ENCODE measurements at places on chromosomes 2 and 18.

DNA sequence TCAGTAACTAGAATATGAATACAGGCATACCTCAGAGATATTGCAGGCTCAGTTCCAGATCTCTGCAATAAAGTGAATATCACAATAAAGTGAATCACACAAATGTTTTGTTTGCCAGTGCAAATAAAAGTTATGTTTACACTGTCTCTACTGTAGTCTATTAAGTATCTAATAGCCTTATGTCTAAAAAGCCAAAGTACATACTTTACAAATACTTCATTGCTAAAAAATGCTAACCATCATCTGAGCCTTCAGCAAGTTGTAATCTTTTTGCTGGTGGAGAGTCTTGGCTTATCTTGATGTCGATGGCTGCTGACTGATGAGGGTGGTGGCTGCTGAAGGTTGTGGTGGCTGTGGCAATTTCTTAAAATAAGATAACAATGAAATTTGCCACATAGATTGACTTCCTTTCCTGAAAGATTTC lies 159.4 kb downstream of the MYO1B start:
- DNase-seq = no peak

DNA sequence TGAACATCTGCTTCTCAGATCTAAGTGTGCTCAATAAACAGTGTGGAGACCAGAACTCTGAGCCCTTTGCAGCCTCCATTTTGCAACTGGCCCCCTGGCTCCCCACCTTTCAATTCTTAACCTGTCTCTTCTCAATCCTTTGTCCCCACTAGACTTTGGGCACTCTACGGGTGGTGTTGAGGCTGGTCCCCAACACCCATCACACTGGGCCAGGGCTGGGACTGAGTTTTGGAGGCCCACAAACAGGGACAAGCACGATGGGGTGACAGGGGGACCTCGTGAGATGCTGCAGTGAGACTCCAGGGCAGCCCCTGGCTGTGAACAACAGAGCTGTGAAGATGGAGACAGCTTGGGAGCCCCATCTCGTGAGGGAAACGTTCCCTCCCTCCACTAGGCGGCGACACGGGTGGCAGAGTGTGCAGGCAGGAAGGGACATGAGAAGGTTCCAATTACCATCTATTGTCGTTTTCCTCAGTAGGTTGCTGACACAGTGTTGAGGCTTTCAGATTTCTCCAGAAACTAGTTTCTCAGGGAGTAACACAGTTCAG lies 1.2 kb downstream of the ANKMY1 start:
- no peak for DNase-seq

DNA sequence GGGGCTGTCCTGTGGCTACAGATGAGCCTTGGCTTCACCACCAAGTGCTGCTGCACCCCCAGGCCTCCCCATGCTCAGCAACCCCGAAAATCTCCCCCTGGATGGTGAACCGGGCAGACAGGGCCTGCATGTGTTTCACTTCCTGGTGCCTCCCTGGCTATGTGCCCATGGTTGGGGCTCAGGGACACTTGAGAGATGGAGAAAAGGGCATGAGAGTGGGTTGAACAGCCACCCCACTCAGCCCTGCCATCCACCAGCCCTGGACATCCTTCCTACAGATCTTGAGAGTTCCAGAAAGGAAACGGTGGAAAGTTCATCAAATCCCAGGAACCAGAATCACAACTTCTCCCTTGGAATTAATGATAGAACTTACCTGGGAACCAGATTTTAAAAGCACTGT lies 74.7 kb upstream of the TEX51 start:
- DNase-seq = no peak

GRCh38 chr2:44740678-44741077 lies 200.8 kb upstream of the SIX3 start:
- no peak for DNase-seq

DNA sequence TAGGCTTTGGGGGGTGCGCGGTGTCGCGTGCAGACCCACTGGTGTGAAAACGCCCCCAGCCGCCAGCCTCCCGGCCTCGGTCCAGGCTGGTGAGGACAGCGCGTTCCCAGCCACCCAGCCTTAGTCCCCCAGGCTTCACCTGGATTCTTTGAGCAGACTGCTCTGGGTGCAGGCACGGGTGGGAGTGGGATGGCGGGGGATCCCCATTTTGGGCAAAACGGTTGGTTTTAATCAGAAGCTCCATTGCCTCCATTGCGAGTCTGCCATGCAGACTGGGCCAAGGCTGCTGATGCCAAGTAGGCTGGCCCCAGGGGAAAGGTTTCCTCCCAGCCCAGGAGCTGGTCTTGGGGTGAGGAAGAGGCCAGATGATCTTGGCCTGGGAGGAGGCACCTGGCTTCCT lies 445 bp downstream of the MLPH start:
- DNase-seq = no peak

All from NCI-H2107 (cell line).